Activated T-cell treated with anti-CD3 and anti-CD28 coated beads, Interleukin-2, amount 50 U/mL, for 72 hours (primary cell): ENCODE measurements at places on chromosomes 3 and 15.

- DNase-seq: peak; percentile 18
These were observed 9.5 kb downstream of the COPS2 start for GRCh38 chr15:49145651-49146609.

DNA sequence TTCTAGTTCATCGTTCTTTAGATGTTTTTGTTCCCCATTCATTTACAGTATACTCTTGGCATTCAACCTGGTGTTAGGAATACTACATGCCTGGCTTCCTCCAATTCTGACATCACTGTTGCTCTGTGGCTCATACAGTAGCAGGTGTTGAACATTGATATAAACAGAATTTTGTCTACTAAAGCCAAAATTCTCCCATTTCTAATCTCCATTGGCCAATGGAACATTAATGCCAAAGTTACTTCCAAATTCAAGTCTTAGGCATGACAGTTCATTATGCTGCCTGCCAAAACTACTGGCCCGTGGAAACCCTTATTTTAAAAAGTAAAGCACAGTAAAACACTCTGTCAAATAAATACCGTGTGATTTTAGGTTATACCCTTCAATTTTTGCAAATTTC is 368.0 kb downstream of the NAALADL2 start:
- DNase-seq: no peak

DNA sequence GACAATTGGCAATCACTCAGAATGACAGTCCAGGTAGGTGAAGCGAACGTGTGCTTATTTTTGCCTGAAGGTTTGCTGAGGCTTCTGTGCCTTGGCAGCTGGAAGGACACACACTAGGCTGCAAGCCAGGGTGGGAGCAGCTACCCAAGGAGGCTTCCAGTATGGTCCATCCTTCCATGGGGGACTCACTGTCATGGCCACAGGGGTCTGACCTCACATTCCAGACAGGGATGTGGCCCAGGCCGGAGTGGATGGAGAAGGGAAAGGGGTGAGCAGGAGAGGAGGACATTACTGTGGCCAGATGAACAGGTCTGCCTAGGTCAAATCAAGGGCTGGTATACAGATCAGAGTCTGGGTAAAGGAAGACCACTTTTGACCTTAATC is 247.7 kb downstream of the ADAMTS17 start:
- no peak for DNase-seq

DNA sequence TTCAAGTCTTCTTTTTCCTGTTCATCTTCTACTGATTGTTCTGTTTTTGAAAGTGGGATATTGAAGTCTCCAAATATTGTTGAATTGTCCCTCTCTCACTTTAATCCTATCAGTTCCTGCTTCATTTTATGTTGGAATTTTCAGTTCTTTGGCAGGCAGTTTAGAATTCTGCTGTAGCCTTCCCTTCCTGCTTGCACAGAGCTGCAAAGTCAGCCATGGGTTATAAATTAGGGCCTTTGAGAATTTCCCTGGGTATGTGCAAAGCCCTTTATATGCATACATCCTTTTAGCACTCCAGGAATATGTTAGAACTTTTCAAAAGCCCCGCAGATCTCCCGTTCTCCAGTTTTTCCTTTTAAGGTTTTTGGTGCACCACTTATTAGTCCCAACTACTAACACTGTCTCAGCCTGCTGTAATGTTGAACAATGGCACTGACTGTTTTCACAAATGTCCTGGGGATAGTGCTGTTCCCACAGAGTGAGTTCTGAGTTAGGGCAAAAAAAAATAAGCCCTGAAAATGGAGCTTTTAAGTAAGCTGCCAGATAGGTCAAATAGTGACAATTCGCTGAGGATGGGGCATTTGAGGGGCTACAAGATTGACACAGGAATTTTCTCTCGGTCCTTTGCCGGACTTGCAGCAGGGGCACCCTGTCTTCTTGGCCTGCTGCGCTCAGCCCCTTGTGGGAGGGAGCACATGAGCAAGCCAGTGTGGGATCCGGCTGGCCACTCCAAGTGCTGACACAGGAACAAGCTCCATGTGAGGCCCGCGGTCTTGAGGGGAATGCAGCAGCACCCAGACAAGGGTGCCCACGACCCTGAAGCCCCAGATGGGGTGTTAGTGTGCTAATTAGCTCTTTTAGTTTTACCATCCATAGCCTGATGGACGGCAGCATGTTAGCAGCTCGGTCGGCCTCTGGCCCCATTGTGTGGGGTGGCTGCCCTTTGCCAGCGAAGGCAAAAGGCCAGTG is 96.0 kb downstream of the VPS8 start:
- no peak for DNase-seq
